ENCODE measurements at places on chromosomes 6 and 20.

DNA sequence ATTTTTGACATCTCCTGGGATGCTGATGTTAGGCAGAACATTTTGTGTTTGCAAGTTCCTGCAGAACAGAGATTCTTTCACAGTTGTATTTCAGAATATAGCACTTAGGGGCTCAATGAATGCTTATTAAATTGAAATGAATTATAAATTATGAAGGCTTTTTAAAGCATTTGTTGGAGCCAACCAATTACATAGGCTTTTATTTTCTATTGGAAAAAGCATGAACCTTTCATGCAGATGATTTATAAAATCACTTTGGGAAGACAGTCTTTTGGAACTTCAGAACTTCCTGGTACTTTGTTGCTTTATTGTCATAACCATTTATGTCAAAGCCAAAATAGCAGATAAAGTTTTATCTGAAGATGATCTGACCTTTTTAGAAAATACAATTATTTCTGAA lies 69.2 kb upstream of the HINT3 start:
- DNase-seq = no peak

GRCh38 chr6:111872401-111873177 lies 663 bp downstream of the FYN start:
- peak; percentile 59 for DNase-seq

- DNase-seq = no peak
These were observed 312 bp downstream of the TXNDC5 start for GRCh38 chr6:7910298-7910653.

DNA sequence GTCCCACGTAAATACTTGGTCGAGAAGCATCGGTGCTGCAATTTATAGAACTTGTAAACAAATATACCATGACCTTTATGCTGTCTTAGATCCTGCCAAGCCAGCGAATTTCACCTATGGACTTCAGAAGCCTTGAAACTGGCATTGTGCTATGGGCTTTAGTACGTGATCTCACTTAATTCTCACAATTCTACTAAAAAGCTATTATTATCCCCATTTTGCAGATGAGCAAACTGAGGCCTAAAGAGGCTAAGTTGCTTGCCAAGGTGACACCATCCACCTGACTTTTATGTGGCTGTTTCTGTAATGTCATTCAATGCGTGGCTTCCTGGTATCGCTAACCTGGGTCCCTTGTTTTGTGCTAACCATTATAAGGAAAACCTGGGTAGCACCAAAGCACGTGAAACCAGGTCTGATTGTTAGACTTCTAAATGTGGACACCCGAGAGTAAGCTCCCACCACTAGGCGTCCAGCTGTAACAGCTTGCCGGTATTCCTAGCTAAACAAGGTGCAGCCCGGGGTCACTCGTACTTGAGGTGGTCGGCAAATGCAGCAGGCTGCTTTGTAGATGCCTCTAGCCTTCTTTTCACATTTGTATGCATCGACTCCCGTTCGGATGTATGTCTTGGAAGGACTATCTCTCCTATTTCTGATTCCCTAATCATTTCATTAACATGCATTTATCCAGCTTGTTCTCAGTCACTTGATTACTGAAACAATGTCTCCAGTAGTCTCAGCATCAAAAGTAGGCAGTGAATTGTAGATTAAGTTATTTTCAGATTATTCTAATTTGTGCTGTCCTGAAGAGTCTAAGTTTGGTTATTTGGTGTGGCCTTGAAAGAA lies 1.1 kb downstream of the SYNJ2 start:
- DNase-seq = no peak

DNA sequence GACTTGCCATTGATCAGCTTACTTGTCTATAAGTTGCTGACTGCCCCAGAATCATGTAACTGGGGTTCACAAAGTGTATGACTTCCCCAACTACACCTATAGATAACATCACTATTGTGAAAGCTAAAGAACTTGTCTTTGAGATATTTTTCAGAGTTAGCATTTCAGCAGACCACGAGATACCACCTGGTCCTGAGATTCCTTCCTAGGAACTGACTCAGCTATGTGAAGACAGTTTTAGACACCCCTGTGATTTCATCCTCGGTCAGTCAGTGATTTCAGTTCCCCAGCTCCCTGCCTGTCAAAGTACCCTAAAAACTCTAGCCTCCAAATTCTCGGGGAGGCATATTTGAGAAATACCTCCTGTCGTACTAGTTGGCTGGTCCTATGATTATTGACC lies 62.4 kb downstream of the TXNDC5 start:
- DNase-seq = no peak

DNA sequence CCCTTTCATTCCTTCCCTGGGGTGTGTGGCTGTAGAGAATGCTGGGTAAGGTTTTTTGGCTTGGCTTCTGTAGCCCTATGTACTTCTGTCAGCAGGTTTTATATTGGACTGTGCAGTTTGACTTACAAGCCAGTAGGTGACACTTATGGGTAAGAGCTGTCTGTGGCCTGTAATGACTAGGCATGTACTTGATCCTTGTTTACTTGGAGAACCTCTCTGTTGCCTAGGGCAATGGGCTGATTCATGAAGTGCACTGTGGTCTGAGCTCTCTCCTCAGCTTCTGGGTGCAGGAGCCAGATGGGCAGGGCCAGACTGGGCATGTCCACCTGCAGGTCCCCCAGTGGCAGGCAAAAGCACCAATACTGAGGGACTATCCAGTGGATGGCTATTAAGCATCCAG lies 544.6 kb downstream of the ADGRB3 start:
- DNase-seq = no peak

DNA sequence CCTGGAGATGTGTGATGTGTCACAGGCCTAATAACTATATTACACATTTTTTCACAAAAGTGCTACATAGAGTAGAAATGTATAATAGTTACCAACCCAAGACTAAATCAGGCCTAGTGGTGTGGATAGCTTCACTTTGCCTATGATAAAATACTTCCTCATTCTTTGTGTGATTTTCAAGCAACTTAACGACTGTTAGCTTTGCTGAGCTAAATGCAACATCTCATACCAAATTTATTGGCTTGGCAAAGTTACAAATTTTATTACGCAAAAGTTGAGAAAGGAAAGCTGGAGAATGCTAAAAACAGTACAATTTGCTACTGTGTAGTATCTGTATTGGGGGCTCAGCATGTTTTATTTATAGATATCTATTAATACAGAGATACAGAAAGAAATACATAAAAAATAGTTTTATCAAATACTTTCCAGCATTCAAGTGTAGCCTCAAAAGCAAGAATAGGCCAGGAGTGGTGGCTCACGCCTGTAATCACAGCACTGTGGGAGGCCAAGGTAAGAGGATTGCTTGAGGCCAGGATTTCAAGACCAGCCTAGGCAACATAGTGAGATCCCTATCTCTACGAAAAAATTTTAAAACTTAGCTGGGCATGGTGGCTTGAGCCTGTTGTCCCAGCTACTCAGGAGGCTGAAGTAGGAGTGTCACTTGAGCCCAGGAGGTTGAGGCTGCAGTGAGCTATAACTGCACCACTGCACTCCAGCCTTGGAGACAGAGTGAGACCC lies 3.6 kb upstream of the EDN1 start:
- DNase-seq = no peak

DNA sequence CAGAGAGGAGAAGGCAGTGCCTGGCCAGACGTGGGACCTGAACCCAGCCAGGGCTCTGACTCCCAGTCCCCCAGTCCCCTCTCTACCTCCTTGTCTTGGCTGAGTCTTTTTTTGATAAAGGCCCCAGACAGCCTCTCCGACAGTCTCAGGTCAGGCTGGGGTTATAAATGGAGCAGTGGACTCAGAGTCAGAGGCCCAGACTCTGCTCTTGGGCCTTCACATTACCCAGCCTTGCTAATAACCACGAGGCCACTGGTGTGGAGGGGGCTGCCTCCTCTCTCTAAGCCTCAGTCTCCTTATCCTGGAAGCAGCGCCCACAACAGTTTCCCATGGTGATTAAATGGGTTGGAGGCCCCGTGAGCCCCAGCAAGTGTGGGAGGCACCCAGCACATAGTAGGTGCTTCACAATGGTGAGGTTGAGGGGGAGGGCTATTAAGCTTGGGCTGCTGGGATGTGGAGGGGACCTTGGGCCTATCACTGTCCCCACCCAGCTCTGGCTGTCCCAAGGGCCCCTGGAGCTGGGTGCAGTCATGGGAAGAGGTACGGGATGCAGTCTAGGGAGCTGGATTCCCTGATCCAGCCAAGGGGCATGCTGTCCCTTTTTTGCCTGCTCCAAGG lies 35.7 kb downstream of the TGM2 start:
- DNase-seq = no peak
